ENCODE measurements at places on chromosomes 3 and 15.

- H3K36me3 ChIP-seq = no peaks in the 10 kb centered on the region
- no peaks in the 10 kb centered on the region for H3K27me3 ChIP-seq
- peaks cover 22% of the 10 kb centered on the region for H3K4me1 ChIP-seq
These were observed 4.0 kb upstream of the PLAAT1 start for GRCh38 chr3:193237030-193237429.

DNA sequence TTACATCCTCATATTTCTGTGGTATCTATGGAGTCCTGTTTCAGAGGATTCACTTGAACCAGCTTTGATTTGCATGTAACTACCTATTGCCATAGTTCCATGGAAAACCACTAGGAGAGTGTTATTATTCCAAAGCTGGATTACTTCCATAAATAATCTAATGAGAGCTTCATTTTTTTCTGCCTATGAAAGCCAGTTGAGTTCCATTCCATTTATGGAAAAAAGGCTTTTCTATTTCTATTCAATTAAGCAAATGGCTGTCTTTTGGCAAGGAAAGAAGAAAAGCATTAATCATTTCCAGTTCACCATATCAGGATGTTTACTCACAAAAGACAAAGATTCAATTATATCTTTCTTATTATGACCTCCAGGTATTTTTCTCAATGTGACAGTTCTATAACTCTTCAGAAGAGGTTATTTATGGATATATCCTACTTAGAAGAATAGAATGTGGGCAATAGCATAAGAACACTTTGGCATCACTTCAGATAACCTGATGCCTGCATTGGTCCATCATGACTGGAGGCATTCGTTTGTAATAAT is 259.9 kb upstream of the ZPLD1 start:
- H3K36me3 ChIP-seq = no peaks in the 10 kb centered on the region
- H3K4me1 ChIP-seq = no peaks in the 10 kb centered on the region
- no peak overlapping the region for H3K27ac ChIP-seq
- H3K27me3 ChIP-seq = no peaks in the 10 kb centered on the region

DNA sequence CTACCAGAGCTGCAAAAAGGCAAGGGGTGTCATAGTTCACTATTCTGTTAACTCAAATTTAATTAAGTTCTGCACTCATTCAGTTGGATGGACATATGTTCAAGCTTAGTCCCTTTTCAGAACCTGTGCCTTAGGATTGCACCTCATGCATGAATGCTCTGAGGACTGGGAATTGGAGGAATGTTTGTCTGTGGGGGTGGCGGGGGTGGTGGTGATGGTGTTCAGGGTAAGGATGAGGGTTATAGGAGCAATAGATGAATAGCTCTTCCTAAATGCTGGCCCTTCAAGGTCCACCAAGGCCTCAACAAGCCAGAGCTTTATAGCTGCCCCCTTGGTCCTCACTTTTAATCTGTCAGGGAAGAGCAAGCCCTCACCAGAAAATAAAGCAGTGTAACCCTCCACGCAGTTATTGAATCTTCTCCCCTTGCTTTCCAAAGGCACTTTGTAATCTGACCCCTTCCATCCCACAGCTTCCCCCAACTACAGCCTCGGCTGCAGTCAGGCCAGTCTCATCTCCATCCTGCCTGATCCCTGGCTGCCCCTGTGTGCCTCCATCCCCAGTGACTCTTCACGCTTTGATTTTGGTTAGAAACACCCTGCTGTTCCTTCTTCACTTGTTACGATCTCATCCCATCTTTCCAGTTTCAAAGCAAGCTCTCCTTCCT is 221.6 kb upstream of the LMCD1 start:
- no peaks in the 10 kb centered on the region for H3K4me1 ChIP-seq
- peak; percentile 17 for DNase-seq
- no peak overlapping the region for H3K4me3 ChIP-seq
- H3K27me3 ChIP-seq = no peaks in the 10 kb centered on the region

GRCh38 chr3:17949101-17949500 is 206.7 kb upstream of the TBC1D5 start:
- H3K27me3 ChIP-seq = peaks cover 4% of the 10 kb centered on the region
- DNase-seq = no peak
- H3K36me3 ChIP-seq = no peaks in the 10 kb centered on the region
- no peak overlapping the region for H3K27ac ChIP-seq
- no peak overlapping the region for H3K4me3 ChIP-seq

- no peak overlapping the region for H3K27ac ChIP-seq
- DNase-seq = peak; percentile 24
- no peak overlapping the region for H3K4me3 ChIP-seq
- peaks cover 29% of the 10 kb centered on the region for H3K4me1 ChIP-seq
- H3K27me3 ChIP-seq = no peaks in the 10 kb centered on the region
These were observed 9.5 kb downstream of the NECTIN3 start for GRCh38 chr3:111081008-111081545.

DNA sequence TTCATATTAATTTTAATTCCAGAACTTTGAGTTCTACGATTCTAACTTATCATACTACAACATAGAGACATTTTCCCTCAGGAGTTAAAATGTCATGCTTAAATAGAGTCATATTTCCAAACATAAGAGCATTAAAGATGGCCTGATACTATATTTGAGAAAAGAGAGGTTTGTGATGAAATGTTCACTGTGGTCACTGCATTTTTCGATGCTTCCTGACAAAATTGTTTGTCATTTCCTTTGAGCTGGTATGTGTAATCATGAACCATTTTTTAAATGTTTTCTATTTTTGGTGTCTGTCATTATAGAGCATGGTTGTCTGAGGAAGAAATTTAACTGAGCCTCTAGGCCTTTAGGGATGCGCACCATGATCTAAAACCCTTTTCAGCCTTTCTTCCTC is 721.4 kb upstream of the NR2F2 start:
- H3K27me3 ChIP-seq = no peaks in the 10 kb centered on the region
- no peak overlapping the region for H3K4me3 ChIP-seq
- H3K27ac ChIP-seq = no peak overlapping the region
- H3K4me1 ChIP-seq = no peaks in the 10 kb centered on the region
- H3K36me3 ChIP-seq = no peaks in the 10 kb centered on the region

GRCh38 chr15:80551348-80551747 is 143.8 kb upstream of the ABHD17C start:
- peaks cover 26% of the 10 kb centered on the region for H3K27me3 ChIP-seq
- no peaks in the 10 kb centered on the region for H3K36me3 ChIP-seq
- H3K4me1 ChIP-seq = no peaks in the 10 kb centered on the region
- no peak overlapping the region for H3K4me3 ChIP-seq
- no peak overlapping the region for H3K27ac ChIP-seq

DNA sequence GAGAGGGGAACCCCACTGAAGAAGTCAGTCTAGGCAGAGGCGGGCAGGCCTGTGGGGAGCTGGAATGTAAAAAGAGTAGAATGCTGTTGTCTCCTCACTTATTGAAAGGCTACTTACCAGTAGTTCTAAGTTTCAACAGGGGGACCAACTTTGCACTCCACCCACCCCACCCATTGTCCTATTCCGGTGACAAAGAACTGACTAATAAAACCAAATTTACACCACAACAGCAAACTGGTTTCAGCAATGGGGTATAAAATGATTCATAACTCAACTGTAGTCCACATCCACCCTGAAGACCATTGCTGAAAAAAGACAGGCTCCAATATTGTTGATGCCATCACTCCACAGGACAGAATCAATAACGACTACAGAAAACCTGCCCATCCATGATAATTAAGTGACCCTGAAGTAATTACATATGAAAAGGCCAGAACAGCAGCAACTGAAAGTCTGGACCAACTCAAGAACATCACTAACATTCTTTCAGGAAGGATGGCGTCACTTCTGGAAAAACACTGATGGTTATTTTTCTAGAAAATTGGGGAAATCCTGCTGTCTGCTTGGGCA is 80.2 kb downstream of the ABI3BP start:
- no peaks in the 10 kb centered on the region for H3K4me1 ChIP-seq
- H3K27ac ChIP-seq = no peak overlapping the region
- H3K36me3 ChIP-seq = no peaks in the 10 kb centered on the region
- no peak overlapping the region for H3K4me3 ChIP-seq

DNA sequence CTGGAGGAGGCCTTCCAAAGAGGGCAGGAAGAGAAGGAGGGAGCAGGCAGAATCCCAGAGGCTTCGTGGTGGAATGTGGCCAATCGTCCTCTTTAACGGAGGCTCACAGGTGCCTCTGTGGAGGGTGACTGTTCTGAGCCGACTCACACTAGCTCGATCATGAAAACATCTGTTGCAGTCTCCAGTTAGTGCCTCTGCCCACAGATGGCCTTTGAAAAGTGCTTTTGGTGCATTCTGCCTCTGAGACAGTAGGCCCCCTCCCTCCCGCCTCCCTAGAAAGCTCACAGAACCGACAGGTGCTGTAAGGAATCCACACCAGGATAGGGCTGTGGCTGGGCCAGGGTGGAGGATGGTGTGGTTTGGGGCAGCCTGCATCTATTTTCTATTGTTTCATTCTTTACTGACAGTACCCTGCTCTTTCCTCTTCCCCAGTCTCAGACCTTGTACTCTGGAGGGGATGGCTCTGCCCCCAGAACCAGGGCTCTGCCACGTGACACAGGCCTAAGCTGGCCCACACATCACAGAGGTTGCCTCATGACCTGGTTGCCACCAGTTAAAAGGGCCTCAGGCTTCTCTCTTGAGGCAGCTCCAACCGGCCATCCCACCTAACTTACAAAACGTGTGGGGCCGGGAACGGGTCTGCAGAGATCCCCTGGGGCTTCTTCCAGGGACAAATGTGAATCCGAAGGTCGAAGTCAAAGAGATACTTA is 27.2 kb upstream of the PIGZ start:
- no peak overlapping the region for H3K27ac ChIP-seq
- H3K27me3 ChIP-seq = no peaks in the 10 kb centered on the region
- no peak for DNase-seq
- H3K4me3 ChIP-seq = no peak overlapping the region
- no peaks in the 10 kb centered on the region for H3K36me3 ChIP-seq

DNA sequence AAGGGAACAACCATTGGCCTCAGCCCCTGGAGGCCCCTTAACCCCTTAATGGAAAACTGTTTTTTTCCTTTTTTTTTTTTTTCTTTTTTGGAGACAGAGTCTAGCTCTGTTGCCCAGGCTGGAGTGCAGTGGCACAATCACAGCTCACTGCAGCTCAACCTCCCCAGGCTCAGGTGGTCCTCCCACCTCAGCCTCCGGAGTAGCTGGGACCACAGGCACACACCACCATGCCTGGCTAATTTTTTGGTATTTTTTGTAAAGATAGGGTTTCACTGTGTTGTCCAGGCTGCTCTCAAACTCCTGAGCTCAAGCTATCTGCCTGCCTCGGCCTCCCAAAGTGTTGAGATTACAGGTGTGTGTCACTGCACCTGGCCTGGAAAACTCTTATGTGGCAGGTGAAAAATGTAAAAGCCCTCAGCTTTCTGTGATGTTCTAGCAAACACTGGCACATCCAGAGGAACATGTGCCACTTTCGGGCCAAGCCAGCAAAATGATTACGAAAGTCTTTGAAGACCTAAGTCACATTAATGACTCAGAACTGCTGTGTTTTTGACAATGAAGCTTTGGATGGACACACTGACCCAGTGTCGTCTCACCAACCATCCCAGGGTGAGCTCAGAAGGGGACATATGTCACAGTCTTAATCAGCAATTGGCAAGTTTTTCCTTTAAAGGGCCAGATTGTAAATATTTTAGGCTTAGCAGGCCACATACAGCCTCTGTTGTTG is 189.3 kb upstream of the TPM1 start:
- peaks cover 27% of the 10 kb centered on the region for H3K4me1 ChIP-seq
- no peaks in the 10 kb centered on the region for H3K36me3 ChIP-seq
- DNase-seq = no peak
- H3K27me3 ChIP-seq = no peaks in the 10 kb centered on the region
- H3K4me3 ChIP-seq = no peak overlapping the region
- H3K27ac ChIP-seq = no peak overlapping the region

DNA sequence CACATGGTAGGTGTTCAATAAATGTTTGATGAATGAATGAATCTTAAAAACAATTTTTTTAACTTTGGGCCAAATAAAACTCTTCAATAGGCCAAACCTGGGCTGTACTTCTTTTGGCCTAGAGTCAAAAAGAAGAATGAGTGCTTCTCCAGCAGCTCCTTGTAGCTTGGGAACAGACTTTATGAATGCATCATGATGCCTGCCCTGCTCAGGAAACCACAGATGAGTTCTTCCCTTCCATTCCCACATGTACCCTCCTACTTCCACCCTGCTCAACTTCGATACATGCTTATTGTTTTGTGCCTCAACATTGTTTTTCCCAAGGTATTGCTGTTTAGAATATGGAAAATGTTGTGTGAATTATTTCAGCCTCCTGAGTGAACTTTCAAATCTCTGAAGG is 87.0 kb downstream of the FILIP1L start:
- H3K36me3 ChIP-seq = no peaks in the 10 kb centered on the region
- no peak for DNase-seq
- no peaks in the 10 kb centered on the region for H3K4me1 ChIP-seq
- H3K4me3 ChIP-seq = no peak overlapping the region
- H3K27me3 ChIP-seq = no peaks in the 10 kb centered on the region

- peaks cover 13% of the 10 kb centered on the region for H3K4me1 ChIP-seq
- no peaks in the 10 kb centered on the region for H3K27me3 ChIP-seq
- H3K36me3 ChIP-seq = no peaks in the 10 kb centered on the region
- peak; percentile 85 for DNase-seq
- H3K4me3 ChIP-seq = no peak overlapping the region
These were observed 426.5 kb upstream of the RASGRP1 start for GRCh38 chr15:38991126-38991525.

GRCh38 chr3:85726241-85726640 is 767.5 kb downstream of the CADM2 start:
- no peak overlapping the region for H3K27ac ChIP-seq
- no peak overlapping the region for H3K4me3 ChIP-seq
- DNase-seq = no peak
- H3K27me3 ChIP-seq = no peaks in the 10 kb centered on the region

DNA sequence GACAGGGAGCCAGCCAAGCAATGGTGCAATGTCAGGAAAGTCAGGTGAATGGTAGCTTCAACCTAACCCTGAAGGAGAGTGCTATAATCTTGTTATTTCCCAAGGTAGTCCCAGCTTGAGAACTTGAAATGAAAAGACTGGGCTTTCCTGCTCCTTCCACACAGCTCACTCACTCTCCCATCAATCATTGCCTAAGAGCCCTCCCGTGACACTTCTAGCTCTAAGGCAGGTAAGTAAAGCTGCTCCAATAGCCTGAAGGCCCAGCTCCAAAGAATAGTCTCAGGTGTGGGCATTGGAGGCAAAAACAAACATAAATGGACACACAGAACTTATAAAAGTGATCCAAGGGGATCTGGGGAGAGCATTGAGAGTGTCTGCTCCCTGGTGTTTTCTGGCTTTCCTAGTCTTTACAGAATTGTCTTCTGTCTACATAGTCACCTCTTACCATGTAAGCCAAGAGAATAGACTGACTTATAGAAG is 63.1 kb upstream of the TBC1D5 start:
- no peak overlapping the region for H3K4me3 ChIP-seq
- no peaks in the 10 kb centered on the region for H3K36me3 ChIP-seq
- no peak overlapping the region for H3K27ac ChIP-seq
- peaks cover 9% of the 10 kb centered on the region for H3K4me1 ChIP-seq
- DNase-seq = no peak
- no peaks in the 10 kb centered on the region for H3K27me3 ChIP-seq

- no peak overlapping the region for H3K4me3 ChIP-seq
- peaks cover 3% of the 10 kb centered on the region for H3K4me1 ChIP-seq
- no peaks in the 10 kb centered on the region for H3K27me3 ChIP-seq
- H3K27ac ChIP-seq = no peak overlapping the region
These were observed 561.7 kb upstream of the SGO1 start for GRCh38 chr3:20747741-20748140.

GRCh38 chr3:184299488-184300377 is 692 bp downstream of the PSMD2 start:
- H3K4me1 ChIP-seq = peaks cover 9% of the 10 kb centered on the region
- peak overlapping the region; percentile 79 for H3K27ac ChIP-seq
- H3K36me3 ChIP-seq = peaks cover 42% of the 10 kb centered on the region
- peak; percentile 32 for DNase-seq
